NCI-H1436 treated with DMSO at 0.1 percent for 48 hours (cell line): ENCODE measurements at places on chromosomes 6 and 20.
A peak's percentile ranks its signal among the peaks of the same experiment; 100 is the strongest.

DNA sequence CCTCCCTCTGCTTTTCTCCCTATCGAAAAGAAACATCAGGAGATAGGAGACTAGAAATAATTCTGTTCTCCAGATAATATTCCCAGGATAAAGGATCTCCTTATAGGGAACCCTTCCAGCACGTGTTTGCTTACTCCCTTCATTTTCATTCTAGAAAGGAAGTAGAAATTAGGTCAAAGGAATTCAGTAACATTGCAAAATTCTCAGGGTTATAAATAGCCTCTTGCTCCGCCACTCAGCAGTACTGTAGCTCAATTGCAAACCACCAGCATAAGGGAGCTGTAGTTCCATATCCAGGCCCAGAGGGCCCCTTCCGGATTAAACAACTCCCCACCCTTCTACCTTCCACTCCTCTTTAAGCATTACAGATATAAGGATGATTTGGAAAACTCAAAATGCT lies 6.2 kb downstream of the ELMO2 start:
- DNase-seq, result no peak

- no peak for DNase-seq
Measured at GRCh38 chr6:124604719-124605118, 357.5 kb upstream of the RNF217 start.

GRCh38 chr6:32774426-32774825 lies 11.1 kb upstream of the HLA-DQB2 start:
- no peak for DNase-seq

GRCh38 chr20:62804021-62804626 lies 511 bp upstream of the OGFR start:
- no peak for DNase-seq

DNA sequence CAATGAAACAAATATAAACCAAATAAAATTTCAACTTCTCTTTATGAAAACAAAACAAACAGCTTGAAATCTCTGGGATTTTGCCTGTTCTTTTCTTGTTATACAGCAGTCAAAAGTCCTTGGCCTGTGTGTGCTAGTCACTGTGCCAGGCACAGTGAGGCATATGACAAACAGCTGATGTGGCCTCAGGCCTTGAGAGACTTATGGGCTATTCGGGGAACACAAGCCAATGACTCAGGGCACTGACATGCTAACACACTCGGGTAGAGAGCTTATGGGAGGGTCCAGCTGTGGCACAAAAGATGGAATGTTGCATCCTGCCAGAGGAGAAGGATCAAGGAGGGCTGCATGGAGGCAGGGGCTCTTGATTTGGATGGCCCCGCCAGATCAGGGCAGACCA lies 95.4 kb upstream of the NKX2-2 start:
- no peak for DNase-seq

DNA sequence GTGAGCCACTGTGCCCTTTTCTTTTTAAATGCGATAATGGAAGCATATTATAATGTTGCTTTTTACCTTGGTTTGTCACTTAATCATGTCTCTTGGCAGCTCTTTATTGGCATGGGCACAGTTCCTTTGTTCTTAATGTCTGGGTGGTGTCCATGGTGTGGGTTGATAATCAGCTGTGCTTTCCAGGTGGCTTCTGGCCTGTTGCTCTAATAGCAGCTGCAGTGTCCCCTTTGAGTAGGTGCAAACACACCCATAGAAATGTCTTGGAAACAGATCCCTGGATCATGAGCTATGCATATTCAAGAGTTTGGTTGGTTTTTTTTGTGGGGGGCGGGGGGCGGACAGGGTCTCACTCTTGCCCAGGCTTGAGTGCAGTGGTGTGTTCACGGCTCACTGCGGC lies 29.9 kb downstream of the EFCAB8 start:
- no peak for DNase-seq

- no peak for DNase-seq
Measured at GRCh38 chr20:40488401-40488800, 200.6 kb downstream of the MAFB start.

GRCh38 chr6:156904176-156904967 lies 127.2 kb downstream of the ARID1B start:
- DNase-seq, result no peak

DNA sequence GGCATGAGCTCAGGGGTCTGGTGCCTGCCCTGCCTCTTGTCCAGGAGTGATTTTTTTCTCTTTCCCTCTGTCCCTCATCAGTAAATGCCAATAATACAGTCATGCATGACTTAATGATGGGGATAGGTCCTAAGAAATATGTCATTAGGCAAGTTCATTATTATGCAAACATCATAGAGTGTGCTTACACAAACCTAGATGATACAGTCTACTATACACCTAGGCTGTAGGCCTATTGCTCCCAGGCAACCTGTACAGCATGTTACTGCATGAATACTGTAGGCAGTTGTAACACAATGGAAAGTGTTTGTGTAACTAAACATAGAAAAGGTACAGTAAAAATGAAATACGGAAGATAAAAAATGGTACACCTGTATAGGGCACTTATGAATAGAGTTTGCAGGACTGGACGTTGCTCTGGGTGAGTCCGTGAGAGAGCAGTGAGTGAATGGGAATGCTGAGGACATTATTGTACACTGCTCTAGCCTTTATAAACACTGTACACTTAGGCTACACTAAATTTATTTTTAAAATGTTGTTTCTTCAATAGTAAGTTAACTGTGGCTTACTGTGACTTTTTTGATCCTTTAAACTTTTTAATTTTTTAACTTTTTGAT lies 22.1 kb downstream of the PBOV1 start:
- no peak for DNase-seq

DNA sequence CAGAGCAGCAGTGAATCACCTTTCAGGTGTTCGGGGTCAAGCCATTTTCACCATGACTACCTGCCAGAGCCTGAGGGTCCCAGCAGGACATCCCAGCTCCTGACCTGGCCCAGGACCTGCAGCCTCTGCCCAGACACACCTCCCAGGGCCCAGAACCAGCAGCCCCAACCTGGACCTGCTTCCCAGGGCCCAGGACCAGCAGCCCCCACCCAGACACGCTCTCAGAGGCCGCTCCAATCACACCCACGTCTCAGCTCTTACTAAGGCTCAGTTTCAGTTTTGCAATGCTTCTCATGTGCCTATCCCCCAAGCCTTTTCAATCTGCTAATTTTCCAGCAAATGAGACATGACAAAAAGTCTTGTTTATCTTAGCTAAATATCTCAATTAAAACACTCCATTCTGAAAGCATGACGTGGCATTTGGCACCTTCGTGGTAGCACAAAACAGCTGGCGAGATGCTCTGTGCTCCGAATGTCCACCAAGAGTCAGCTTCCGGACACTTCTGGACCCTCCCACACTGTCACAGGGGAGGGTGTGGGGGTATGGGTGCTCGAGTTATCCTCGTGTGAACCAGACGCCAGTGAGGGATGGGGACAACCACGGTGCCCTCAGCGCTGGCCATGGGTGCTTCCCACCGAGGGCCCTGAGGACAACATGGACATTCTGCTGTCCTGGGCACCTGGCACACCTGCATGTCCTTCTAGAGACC lies 253.2 kb downstream of the DLL1 start:
- DNase-seq, result peak; percentile 18

DNA sequence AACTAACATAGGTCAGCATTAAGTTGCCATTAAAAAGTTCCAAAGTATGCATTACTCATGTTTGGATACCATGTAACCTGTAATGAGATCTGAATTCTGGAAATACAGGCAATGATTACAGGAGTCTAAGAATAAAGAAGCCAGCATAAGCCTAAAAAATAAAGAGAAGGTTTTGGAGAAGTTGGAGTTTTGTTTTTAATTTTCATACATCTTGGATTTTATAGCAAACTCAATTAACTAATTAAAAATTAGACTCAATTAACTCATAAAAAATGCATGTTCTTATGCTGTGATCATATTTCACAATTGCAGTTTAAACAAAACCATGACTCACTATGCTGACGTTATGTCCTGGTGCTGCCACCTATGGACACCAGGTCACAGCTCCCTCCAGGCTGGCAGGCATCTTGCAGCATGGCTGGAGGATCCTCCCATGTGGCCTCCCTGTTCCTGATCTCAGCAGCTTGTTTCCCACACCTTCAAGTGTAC lies 648.8 kb upstream of the AGPAT4 start:
- no peak for DNase-seq

GRCh38 chr6:84358581-84358980 lies 131.1 kb upstream of the CEP162 start:
- DNase-seq, result no peak

GRCh38 chr20:59572515-59572914 lies 31.8 kb upstream of the PHACTR3 start:
- DNase-seq, result no peak

- DNase-seq, result no peak
Measured at GRCh38 chr6:117497237-117497636, 14.8 kb downstream of the DCBLD1 start.

- no peak for DNase-seq
Measured at GRCh38 chr6:41636833-41637193, 1.5 kb upstream of the MDFI start.

GRCh38 chr6:32614366-32615081 lies 22.7 kb upstream of the HLA-DQA1 start:
- no peak for DNase-seq

DNA sequence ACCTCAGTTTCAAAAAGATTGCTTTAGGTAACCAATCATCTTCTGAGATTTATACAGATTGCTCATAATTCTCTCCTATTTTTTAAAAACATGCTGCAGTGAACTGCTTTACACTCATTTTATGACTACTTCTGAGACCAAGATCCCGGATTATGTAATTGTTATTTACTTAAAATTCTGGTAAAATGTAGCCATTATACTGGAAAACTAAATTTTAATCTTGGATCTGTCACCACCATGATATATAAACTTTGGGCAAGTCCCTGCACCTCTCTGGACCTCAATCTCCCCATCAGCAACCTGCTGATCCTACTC lies 477 bp upstream of the PROCR start:
- DNase-seq, result no peak

DNA sequence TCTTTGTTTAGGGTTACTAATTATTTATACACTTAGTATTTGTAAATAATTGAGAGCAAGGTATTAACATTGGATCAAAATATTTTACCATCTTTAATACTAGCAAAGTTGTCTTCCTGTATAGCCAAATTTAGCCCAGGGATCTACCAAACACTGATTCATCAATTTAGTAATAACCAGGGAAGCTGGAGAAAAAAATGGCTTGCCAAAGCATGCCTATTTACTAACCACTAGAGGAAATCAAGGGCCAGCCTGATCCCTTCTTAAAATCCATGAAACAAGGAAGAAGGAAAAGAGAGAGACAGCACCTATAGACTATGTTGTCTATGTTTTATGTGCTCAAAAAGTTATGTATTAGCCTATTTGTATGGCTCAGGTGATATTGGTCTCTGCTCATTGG lies 450.3 kb upstream of the GJE1 start:
- no peak for DNase-seq

DNA sequence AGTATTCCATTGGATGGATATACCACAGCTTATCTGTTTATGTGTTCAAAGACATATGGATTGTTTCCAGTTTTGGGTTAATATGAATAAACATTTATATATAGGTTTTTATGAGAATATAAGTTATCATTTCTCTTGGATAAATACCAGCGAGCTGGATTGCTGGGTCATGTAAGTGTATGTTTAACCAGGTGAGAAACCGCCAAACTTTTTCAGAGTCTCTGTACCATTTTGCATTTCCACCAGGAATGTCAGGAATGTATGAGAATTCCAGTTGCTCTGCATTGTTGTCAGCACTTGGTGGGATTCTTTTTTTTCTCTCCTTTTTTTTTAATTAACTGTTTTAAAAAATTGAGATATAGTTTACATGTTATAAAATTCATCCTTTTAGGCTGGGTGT lies 52.1 kb downstream of the PHF20 start:
- DNase-seq, result no peak

- DNase-seq, result no peak
Measured at GRCh38 chr6:12047304-12047703, 35.2 kb downstream of the HIVEP1 start.
